ENCODE measurements at places on chromosomes 5 and 9. TPM values are rescaled to one million over a fixed set of nuclear protein-coding genes. Genes with fewer than 3 reads are reported as not detected.

Gene KIF27
- total RNA-seq = 15.1 TPM

Gene C5orf34
- 6.1 TPM for total RNA-seq

Gene FCHO2
- 59.9 TPM for total RNA-seq

Gene FOXD4L6
- total RNA-seq = 0.82 TPM

Gene CATSPER3
- total RNA-seq = 0.82 TPM

Gene SLCO6A1
- total RNA-seq = 0.41 TPM

Gene NR5A1
- total RNA-seq = not detected

Gene FOXD1
- 0.82 TPM for total RNA-seq

Gene TIMD4
- total RNA-seq = under 0.01 TPM

Gene TNC
- total RNA-seq = 39.9 TPM

Gene COL23A1
- total RNA-seq = 0.82 TPM

Gene RCL1
- total RNA-seq = 20.0 TPM

Gene SLC23A1
- total RNA-seq = not detected

Gene MTMR12
- total RNA-seq = 16.7 TPM

Gene RALGDS
- 79.9 TPM for total RNA-seq

Gene CMYA5
- total RNA-seq = 0.82 TPM

Gene ABLIM3
- total RNA-seq = 10.6 TPM

Gene SMIM33
- total RNA-seq = not detected

Gene ACOT12
- total RNA-seq = 1.6 TPM

Gene GARIN3
- total RNA-seq = not detected

Gene PCDHGB1
- 6.1 TPM for total RNA-seq

Gene PCDHGA7
- 4.9 TPM for total RNA-seq

Gene ZNF782
- 48.5 TPM for total RNA-seq

Gene CDH9
- 31.4 TPM for total RNA-seq

Gene SVEP1
- 8.6 TPM for total RNA-seq
